Prostate gland (tissue), 2 donors: ENCODE measurements at places on chromosomes 13 and 19. TPM values are rescaled to one million over a fixed set of nuclear protein-coding genes. Genes with fewer than 3 reads are reported as not detected.

DNA sequence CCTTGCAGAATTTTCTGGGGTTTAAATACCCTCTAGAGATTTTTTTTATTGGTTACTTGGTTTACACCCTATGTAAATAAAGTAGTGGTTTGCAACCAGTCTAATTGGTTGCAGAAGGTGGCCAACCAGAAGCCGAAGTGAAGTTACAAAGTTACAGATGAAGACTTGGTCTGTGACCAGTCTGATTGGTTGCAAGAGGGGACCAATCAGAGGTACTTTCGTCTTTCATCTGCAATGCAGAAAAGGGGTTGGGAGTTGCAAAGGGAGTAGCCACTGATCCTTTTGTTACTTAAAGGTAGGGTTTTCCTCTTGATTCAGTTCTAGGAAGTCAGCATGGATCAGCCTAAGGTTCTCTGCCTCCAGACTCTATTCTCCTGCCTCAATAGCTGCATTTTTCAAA is 48.8 kb upstream of the CHST8 start:
- DNase-seq: no peak

GRCh38 chr13:25707726-25708125 is 336.0 kb downstream of the ATP8A2 start:
- DNase-seq: no peak

DNA sequence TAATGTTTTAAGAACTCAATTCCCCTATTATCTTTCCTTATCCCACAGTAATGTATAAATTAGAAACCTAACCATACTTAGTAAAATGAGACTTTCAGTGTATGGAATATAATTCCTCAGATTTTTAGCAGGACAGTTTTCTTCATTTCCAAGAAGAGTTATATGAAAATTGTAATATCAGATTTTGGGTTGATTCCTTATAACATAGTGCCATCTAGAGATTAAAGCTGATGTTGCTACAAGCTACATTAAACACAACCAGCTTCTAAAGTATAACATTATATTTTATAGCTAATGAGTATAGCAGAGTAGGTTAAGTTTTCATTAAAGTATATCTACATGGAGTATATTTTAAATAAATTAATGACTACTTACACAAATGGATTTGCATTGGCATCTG is 99.7 kb upstream of the MIR17HG start:
- DNase-seq: no peak

GRCh38 chr19:57350877-57351805 is at the start of gene ZNF304:
Gene ZNF304 (plus strand): TSS chr19:57351271. CDS start chr19:57351665, 394 bp downstream.
- peak; percentile 94 for DNase-seq

DNA sequence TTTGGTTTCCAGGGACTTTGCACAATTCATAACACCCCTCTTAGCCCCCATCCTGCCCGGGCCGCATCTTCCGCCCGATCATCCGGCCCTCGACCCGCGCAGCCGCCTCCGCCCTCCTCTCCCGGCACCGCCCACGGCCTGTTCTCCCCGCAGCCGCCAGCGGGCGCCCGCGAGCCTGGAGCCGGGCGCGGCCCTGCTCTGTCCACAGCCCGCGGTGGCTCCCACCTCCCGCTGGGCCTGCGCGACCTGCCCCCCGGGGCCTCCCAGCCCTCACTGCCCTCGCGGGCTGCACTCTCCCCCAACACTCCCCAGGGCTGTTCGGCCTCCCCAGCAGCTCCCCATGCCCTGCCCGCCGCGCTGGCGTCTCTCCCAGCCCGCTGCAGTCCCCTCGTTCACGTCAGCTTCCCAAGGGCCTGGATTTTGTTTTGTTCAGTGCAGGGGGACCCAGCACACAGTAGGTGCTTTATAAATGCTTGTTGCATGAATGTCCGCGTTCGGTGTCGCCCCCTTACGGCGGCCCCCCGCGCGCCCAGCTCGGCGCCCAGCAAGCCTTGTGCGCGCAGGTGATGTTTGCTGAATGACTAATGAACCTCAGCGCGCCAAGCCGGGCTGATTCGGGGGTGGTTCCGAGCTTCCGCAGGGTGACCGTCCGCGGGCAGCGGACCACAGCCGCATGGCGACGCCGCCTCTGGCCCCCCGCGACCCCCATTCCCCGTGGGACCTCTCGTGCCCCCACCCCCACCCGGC is 4.6 kb upstream of the APC2 start:
- DNase-seq: peak; percentile 37

DNA sequence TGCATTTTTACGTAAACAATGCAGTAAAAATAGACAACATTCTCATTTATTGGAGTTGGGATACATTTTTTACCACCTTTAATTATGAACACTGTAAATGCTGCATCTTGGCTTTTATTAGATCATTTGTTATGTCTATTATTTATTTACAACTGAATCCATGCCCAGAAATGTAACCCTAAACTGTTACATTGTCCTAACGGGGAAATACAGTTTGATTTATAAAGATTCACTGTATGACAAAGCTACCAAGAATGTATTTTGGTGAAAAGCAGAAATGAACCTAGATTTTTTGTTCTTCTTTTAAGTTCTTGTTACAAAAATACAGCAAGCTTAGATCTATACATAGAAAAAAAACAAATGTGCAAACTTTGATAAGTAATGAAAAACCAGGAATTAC is 1.1 kb downstream of the METTL21C start:
- no peak for DNase-seq

DNA sequence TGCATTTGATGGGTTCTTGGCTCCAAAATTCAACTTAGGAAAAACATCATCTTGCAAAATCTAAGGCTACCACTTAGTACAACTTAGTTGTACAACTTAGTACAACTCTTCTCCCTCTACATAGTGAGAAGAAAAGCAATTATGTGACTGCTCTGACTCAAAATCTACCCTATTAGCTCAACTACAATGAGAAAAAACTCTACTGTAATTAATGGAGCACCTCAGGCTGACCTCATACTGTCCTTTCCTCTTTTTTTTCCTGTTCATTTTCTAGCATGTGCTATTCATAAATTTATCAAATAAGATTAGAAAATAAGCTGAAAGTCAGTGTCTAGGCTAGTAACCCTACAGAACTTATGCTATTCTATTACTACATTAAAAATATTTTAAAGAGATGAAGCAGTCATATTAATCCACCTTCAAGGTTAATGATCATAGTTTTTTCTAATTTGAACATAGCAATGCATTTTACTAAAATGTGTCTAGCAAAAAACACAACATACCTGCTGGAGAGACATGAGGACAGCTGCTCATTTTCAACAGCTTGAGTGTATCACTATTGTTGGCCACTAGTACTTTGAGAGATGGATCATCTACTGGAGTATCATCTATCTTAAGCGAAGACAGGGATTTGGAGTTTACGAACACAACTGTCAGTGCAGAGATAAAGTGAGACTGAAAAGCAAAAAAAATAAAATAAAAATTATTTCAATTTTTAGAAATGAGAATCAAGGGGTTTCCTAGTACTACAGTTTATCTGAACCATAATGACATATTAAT is 11.9 kb downstream of the FBXL3 start:
- no peak for DNase-seq

GRCh38 chr13:46947425-46948191 is 50.8 kb upstream of the HTR2A start:
- DNase-seq: no peak

DNA sequence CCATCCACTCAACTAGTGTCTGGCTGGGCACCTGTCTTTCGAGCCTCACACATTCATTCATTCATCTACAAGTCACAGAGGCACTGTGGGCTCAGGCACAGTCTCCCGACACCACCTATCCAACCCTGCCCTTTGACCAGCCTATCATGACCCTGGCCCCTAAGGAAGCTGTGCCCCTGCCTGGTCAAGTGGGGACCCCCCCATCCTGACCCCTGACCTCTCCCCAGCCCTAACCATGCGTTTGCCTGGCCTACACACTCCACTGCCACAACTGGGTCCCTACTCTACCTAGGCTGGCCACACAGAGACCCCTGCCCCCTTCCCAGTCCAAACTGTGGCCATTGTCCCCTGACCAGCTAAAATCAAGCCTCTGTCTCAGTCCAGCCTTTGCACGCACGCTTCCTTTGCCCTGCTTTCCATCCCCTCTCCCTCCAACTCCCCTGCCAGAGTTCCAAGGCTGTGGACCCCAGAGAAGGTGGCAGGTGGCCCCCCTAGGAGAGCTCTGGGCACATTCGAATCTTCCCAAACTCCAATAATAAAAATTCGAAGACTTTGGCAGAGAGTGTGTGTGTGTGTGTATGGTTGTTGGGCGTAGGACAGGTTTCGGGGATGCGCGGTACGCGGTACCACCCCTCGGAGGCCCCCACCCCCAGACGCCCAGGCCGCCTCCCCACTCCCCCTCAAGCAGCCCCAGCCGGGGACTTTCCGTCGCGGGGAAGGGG is 404 bp upstream of the IL27RA start:
- no peak for DNase-seq

GRCh38 chr19:10815969-10816644 is 19.9 kb downstream of the TMED1 start:
- DNase-seq: no peak

GRCh38 chr13:99376132-99376531 is 68.9 kb upstream of the GPR183 start:
- no peak for DNase-seq

GRCh38 chr19:29962793-29963192 is 20.8 kb downstream of the URI1 start:
- no peak for DNase-seq

GRCh38 chr13:34128661-34129060 is 310.7 kb downstream of the RFC3 start:
- no peak for DNase-seq

DNA sequence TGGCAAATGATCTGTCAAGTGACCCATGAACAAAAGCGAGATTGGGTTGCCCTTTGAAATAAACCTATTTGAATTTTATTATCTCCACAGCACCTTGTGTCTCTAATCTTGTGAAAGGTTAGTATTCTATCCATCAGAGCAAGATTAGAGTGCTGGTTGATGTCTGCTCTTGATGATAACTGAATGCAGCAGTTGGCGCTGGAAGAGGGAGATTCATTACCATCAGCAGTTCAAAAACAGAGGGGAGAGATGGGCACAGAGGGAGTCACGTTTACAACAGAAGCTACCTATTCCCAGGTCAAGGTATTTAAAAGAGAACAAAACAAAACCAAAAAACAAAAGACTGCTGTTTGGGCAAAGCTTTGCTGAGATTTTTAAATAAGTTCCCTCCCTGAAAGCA is 588.1 kb downstream of the GPC6 start:
- DNase-seq: no peak

DNA sequence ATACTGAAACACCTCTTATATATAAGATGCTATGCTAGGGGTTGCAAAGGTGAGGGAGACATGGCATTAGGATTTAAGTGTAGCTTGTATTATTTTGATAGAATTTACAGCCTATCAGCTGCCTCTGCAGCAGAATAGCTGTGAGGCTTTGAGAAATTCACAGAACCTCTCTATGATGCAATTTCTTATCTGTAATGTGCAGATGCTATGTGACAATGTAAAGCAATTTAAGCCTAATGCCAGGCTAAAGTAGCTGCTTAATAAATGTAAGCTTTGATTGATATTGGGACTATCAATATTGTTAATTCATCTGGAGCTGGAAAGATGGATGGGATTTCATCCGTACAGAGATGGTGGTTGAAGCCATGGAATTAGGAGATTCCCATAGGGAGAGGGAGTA is 1.6 kb downstream of the ADGRE3 start:
- DNase-seq: no peak

GRCh38 chr19:4018775-4019504 is 11.4 kb downstream of the PIAS4 start:
- DNase-seq: no peak

DNA sequence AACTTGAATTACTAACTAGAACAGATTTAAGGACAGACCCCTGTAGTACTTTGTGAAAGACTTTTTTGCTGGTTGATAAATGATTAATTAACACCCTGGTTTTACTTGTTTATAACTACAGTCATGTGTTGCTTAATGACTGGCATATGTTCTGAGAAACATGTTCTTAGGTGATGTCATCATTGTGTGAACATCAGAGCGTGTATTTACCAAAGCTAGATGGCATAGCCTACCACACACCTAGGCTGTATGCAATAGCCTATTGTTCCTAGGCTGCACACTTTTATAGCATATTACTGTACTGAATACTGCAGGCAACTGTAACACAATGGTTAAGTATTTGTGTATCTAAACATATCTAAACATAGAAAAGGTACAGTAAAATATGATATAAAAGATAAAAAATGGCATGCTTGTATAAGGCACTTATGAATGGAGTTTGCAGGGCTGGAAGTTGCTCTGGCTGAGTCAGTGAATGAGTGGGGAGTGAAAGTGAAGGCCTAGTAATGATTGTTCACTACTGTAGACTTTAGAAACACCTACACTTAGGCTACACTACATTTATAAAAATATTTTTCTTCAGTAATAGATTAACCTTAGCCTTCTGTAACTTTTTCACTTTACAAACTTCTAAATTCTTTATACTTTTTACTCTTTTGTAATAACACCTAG is 260.3 kb downstream of the KCNRG start:
- no peak for DNase-seq

GRCh38 chr13:62910541-62911060 is 1495.0 kb upstream of the PCDH20 start:
- no peak for DNase-seq

GRCh38 chr19:14949876-14950275 is 8.6 kb downstream of the OR7C2 start:
- DNase-seq: no peak

GRCh38 chr13:27139565-27139964 is 32.0 kb downstream of the USP12 start:
- no peak for DNase-seq

GRCh38 chr19:33386361-33386858 is 12.9 kb downstream of the CEBPG start:
- no peak for DNase-seq

GRCh38 chr13:49304763-49305700 is 57.3 kb downstream of the CDADC1 start:
- DNase-seq: no peak

GRCh38 chr13:30479154-30479882 is 13.6 kb upstream of the HMGB1 start:
- DNase-seq: no peak

- DNase-seq: no peak
Measured at GRCh38 chr19:10624585-10624984, 768 bp upstream of the SLC44A2 start.

GRCh38 chr19:30122431-30122830 is 180.4 kb downstream of the URI1 start:
- DNase-seq: no peak

- peak; percentile 35 for DNase-seq
Measured at GRCh38 chr13:30743319-30744055, 8.1 kb downstream of the ALOX5AP start.

HIPK4 gene
- total RNA-seq: 0.14 TPM

ZNF320 gene
- 42.9 TPM for total RNA-seq

ATP13A1 gene
- 227 TPM for total RNA-seq

ZNF284 gene
- total RNA-seq: 1.8 TPM

CERS1 gene
- total RNA-seq: 38.7 TPM

SPACA4 gene
- total RNA-seq: 0.32 TPM

NRTN gene
- total RNA-seq: 9.7 TPM

TMEM255B gene
- 0.96 TPM for total RNA-seq

SLAIN1 gene
- 9.6 TPM for total RNA-seq

KCNN4 gene
- 86.1 TPM for total RNA-seq

CLDND2 gene
- total RNA-seq: 4.2 TPM

LHB gene
- total RNA-seq: not detected

AZU1 gene
- total RNA-seq: 6.9 TPM

RFPL4A gene
- total RNA-seq: 0.80 TPM

SIGLEC14 gene
- 1.8 TPM for total RNA-seq

IRGC gene
- total RNA-seq: not detected

SGCG gene
- 1.9 TPM for total RNA-seq

EPS8L1 gene
- total RNA-seq: 36.8 TPM

COL4A2 gene
- total RNA-seq: 193 TPM

GPR18 gene
- 1.4 TPM for total RNA-seq

GNG8 gene
- not detected for total RNA-seq

ZNF426 gene
- total RNA-seq: 14.6 TPM
